ENCODE measurements at places on chromosomes 12 and 14.

- no peak for DNase-seq
These were observed 128.1 kb upstream of the AMIGO2 start for GRCh38 chr12:47207829-47208248.

DNA sequence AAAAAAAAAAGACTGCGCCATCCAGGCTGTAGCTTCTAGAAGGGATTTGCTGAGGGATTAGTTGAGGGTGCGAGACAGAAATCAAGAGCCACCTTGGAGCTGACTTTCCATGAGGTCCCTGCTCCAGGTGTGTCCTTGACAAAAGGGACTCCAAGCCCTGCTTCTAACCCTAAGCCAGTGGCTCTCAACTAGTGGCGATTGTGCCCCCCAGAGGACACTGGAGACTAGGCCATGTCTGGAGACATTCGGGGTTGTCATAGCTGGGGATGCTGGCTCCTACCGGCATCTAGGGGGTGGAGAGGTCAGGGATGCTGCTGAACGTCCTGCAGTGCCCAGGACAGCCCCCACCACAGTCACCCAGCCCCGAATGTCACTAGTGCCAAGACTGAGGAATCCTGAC is 40.6 kb downstream of the SPRING1 start:
- DNase-seq: no peak

GRCh38 chr14:22432348-22432976 is 156.6 kb downstream of the DAD1 start:
- DNase-seq: no peak

DNA sequence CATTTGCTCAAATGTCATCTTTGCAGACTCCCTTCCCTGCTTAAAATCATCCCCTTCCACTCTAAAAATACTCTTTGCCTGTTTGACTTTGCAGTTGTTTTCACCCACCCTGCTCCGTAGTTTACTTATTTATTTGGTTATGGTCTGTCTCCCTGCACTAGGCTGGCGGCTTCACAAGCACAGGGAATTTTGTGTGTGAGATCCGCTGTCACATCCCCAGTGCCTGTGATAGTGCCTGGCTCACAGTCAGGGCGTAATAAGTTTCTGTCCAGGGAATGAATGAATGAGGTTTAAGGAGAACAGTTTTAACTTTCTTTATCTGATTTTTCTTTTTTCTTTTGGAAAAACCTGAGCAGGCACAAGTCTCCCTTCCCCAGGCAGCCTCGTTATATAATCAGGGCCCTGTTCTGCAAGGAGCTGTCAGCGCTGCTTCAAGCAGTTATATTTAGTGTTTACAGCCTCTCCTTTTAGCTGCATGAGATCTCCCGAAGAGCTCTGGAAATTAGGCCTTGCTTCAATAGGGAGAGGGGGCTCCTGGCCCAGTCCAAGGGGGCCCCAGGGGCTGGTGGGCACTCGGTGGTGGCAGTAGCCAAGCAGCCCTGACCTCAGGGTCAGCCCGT is 107.1 kb downstream of the AACS start:
- no peak for DNase-seq

- no peak for DNase-seq
These were observed 363.8 kb upstream of the TMEM132C start for GRCh38 chr12:127903146-127903545.

GRCh38 chr12:20342111-20342510 is 26.2 kb upstream of the PDE3A start:
- DNase-seq: no peak

DNA sequence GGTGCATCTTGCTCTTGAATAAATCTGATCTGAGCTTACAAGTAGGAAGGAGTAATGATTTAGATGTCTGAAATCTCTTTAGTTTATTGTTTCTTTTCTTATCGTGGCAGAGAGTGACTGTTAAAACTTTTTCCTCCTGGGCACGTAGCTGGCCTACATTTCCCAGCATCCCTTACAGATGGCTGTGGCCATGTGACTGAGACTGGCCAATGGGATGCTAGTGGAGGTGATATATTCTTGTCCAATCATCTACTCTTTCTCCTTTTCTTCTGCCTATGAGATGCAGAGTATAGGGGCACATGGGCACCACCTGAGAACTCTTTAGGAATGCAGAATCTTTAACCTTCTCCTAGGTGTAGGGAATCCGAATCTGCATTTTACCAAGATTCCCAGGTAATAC is 237.3 kb downstream of the RGS6 start:
- DNase-seq: no peak

DNA sequence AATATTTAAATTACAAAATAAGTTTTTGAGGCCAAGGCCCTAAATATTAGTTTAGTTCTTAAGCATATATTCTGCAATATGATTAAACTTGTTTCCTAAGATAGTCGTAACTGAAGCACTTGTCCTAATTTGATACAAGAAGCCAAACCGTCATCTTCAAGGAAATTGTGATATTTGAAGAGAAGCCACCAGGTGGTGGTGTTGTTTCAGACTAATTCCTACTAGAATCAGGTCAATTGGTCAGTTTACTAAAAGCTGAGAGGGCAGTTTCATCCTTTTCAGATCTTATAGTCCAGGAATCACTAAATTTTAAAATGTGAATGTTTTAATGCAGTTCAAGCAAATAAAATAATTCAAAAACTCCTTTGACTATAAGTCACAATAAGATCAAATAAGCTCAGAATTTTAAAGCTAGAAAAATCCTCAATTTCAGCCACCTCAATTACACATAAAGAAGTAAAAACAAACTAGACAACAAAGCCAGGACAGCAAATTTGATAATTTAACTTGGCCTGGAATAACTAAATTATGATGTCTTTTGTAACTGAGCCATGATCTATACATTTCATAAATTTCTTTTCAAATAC is 7.1 kb upstream of the ARL1 start:
- no peak for DNase-seq

Measured in stimulated activated CD4-positive, alpha-beta T cell treated with anti-CD3 and anti-CD28 coated beads, Interleukin-1b, Interleukin-23, amount 100 ng/mL, for 1 hour (primary cell).